ENCODE measurements at places on chromosomes 1 and 21.
A peak's percentile ranks its signal among the peaks of the same experiment; 100 is the strongest.

DNA sequence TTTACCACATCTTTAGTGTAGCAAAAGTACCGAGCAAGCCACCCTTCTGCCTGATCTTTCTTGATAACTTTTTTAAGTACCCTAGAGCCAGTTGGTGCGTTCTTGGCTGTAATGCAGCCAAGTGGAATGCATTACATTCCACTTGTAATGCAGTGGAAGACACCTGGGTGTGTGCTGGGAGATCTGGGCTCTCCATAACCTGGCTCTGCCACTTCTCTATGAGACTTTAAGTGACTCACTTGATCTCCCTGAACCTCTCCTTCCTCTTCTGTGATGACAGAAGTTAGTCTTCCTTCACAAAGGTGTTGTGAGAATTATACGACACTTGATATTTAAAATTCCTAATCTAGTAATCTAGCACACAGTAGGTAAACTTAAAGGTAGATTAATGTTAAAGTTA, 35.3 kb upstream of the NFIA start:
- ATAC-seq: no peak

DNA sequence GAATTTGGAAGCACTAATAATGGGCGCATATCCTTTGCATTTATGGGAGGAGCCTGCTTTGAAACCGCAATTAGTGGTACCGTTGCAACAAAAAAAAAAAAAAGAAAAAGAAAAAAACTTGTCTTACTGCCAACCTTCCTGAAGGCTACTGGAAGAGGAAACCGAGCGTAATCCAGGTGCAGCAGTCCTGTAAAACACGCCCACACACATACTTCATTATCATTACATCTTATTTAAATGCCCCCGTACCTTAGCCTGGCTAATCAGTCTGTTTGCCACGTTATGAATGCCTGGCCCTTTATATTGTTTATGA, 686 bp upstream of the ZNF281 start:
- no peak for ATAC-seq

GRCh38 chr1:7616076-7616832, 154.8 kb upstream of the VAMP3 start:
- peak; percentile 62 for ATAC-seq

DNA sequence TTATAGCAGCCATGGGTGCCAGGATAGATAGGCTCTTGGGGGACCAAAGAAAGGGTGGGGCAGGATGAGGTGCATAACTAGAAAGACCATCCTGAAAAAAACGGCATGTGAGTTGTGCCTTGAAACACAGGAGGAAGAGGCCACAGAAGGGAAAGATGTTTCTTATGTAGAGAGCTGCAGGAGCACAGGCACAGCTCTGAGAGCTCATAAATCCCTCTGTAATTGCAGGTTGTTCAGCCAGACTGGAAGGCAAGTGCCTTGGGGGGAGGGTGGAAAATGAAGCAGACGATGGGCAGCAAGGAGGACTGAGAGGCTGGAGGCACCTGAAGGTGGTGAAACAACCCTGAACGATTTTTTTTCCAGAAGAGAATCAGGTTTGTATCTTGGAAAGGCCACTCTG, 170.7 kb downstream of the NR5A2 start:
- ATAC-seq: no peak

- no peak for ATAC-seq
Measured at GRCh38 chr1:160061369-160062229, 8.4 kb downstream of the KCNJ10 start.

GRCh38 chr1:154998201-154998780, 4.3 kb upstream of the ZBTB7B start:
- no peak for ATAC-seq

GRCh38 chr1:232667778-232668165, 37.8 kb upstream of the SIPA1L2 start:
- no peak for ATAC-seq

- ATAC-seq: no peak
Measured at GRCh38 chr1:196960854-196961253, 16.5 kb upstream of the CFHR5 start.

DNA sequence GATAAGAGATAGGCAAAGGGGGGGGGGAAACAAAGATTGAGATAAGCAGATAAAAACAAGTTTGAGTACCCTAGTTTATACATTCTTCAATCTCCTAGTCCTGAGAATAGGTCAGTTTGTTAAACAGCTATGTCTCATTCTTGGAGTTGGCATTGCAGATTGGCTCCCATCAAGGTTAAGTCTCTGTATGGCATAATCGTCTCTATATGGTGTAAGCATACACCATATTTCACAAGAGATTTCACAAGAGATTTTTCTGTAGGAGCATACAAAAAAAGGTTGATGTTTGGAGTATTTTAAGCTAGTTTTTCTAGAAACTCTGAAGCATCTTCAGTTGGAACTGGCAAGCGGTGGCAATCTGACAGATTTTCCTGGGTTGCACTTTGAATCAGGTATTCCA, 35.8 kb downstream of the NCAM2 start:
- ATAC-seq: no peak

DNA sequence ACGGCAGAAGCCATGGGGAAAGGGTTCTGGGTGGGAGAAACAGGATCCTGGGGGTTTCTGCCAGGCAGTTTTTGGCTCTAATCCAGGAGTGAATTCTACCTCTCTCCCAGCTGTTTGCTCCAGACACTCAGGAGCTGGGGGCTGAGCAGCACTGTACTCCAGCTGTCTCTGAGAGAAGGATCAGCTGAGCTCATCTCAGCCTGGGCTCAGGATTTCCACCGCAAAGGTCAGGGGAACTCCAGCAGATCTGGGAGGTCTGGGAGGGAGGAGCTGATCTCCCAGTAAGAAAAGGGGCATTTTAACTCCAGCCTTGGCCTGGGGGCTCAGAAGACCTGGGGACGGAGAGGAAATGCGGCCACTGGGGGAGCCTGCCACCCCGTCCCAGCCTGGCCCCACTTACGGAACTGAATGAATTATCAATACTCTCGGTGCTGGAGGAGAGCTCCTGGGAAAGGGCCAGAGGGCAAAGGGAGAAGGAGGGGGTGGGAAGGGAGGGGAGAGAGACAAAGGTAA, 17.3 kb downstream of the PI4KB start:
- no peak for ATAC-seq

GRCh38 chr1:175508320-175509110, 234.9 kb downstream of the TNR start:
- no peak for ATAC-seq

GRCh38 chr1:113156368-113156767, 83.4 kb downstream of the LRIG2 start:
- no peak for ATAC-seq

GRCh38 chr1:204003536-204003935, 69.4 kb upstream of the SOX13 start:
- no peak for ATAC-seq

GRCh38 chr1:214899908-214900460, 182.6 kb upstream of the KCNK2 start:
- ATAC-seq: no peak

DNA sequence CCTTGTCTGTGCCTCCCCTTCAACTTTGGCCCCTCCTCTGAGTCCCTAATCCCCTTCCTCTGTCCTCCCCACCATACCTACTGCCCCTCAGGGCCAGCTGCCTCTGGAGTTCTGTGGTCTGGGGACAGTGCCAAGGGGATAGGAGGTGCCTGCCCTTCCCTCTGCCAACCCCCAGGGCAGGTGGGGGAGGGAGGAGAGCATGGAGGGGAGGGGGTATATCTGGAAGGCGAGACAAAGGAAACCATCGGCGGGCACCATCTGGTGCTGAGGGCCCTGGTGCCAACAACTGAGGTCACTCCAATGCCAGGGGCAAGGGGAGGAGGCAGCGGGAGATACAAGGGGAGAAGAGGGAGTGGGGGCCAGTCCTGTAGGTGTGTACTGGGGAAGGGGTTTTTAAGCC, 9.6 kb downstream of the RAB25 start:
- peak; percentile 4 for ATAC-seq

GRCh38 chr1:26994787-26995517, 1.5 kb downstream of the TRNP1 start:
- ATAC-seq: no peak

GRCh38 chr1:175154629-175155472, 37.7 kb downstream of the KIAA0040 start:
- peak; percentile 55 for ATAC-seq
